HepG2 (cell line): ENCODE measurements at places on chromosomes 3 and 15. TPM values are rescaled to one million over a fixed set of nuclear protein-coding genes. Genes with fewer than 3 reads are reported as not detected.
A peak's percentile ranks its signal among the peaks of the same experiment; 100 is the strongest.

Gene SEMA5B
- not detected in 2 replicates for total RNA-seq

GRCh38 chr3:44252332-44252959 lies 10.8 kb downstream of the TOPAZ1 start:
- DNase-seq, result no peak

Gene PLOD2
- 65.4 and 107 TPM in 2 replicates for total RNA-seq

DNA sequence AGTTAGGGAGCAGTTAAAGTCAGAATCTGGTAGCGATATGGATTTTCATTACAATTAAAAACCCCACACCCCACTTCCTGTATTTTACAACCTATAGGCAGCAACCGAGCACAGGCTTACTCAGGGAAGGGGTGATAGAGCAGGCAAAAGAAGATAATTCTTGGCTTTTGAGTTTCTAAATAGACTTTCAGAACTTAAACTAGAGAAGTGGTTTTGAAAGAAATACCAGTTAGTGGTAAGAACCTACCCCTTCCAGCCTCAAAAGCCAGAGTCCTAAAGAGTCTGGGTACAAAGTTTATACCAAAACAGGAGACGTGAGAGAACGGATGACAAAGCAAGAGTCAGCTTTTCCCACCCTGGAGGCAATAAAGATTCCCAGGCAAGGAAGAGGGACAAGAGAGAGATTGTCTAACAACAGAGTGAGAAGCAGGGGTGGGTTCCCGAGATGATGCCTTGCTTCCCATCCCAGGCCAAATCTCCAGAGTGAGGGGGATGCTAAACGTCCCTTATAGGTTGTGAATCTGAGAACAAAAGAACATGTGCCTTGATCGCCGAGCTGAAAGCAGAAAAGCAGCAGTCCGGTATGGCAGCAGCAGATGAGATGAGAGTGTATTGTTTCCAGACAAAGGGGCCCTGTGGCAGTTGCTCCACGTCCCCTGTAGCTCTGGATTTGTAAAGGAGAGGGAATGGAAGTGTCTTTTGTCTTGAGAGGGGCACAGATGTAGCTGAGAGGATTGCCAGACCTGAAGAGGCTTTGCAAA lies 36.8 kb downstream of the KLHL6 start:
- no peak for DNase-seq

GRCh38 chr3:188693435-188693834 lies 478.3 kb upstream of the TPRG1 start:
- DNase-seq, result no peak

- peak; percentile 42 for DNase-seq
Observed at GRCh38 chr3:192130534-192131132, 596.7 kb downstream of the FGF12 start.
